Right atrium auricular region (tissue), 2 donors: ENCODE measurements at places on chromosomes 7 and 10. TPM values are rescaled to one million over a fixed set of nuclear protein-coding genes. Genes with fewer than 3 reads are reported as not detected.

DNA sequence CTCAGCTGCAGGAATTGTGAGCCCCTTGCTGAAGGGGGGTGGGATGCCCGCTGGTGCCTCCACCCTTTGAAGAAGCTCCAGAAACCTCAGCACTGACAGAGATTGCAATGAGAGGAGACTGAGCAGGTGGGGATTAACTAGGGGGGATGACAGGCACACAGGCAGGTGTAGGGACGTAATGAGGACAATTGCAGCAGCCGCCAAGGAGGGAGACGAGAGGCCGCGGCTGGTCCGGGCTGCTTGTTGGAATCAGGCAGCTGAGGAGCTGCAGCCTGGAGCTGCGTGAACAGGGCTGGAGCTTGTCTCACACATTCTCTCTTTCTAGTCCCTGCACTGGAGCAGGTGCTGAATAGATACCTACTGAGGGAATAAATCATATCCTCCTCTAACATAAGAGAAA is 122.0 kb upstream of the TCERG1L start:
- no peak for DNase-seq

- no peak for DNase-seq
Measured at GRCh38 chr7:128783143-128783861, 7.7 kb upstream of the OPN1SW start.

DNA sequence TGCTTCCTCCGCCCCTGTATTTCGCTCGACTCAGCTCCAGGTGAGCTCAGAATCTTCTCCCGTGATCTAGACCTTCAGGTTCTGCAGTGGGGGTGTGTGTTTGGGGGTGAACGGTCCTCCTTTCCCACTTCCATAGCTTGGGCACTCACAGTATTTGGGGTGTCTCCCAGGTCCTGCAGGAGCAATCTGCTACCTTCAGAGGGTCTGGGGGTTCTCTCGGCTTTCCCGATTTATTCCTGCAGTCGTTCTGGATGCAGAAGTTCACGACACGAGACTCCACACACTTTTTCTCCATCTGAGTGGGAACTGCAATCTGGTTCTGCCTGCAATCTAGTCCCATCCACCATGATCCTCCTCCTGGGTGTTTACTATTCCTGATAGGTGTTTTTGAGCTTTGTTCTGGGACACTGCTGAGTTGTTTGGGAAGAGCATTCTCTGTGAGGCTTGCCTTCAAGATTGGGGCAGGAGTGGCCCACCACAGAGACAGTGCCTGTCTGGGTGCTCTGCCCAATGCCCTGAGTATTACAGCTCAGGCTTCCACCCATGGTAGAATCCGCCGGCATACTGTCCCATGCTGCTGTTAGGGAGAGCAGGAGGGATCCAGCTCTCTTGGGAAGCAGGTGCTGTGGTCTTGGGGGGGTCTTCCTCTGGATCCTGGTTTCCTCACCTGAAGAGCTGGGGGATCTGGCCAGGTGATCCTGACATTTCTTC is 29.8 kb downstream of the JAKMIP3 start:
- DNase-seq = peak; percentile 36

DNA sequence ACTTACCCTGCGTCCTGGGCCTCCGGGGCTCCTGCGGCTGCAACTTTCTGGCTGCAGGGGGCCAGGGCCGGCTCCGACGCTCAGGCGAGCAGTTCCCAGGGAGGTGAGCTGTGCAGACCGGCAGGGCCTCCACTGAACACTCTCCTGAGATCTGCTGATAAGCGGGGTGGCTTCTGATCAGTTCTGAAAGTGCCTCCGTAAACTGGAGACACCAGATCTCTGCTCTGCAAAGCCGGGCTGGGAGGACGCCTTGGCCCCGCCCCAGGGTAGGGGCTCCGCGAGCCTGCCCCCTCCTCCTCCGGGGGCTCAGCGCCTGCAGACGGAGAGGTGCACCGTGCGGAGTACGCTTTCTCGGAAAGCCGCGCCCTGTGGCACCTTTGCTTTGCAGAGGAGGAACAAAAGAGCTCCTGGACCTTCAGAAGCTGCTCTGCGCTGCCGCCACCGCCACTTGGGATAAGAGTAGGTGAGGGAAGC is 141.3 kb upstream of the VKORC1L1 start:
- no peak for DNase-seq

GRCh38 chr7:65979583-65980477 is 2.2 kb downstream of the GUSB start:
- no peak for DNase-seq

- DNase-seq = no peak
Measured at GRCh38 chr10:52771534-52772445, 794 bp downstream of the MBL2 start.

- DNase-seq = no peak
Measured at GRCh38 chr7:141073173-141073640, 657 bp upstream of the TMEM178B start.

- DNase-seq = no peak
Measured at GRCh38 chr7:96416599-96416998, 94.7 kb upstream of the SLC25A13 start.

DNA sequence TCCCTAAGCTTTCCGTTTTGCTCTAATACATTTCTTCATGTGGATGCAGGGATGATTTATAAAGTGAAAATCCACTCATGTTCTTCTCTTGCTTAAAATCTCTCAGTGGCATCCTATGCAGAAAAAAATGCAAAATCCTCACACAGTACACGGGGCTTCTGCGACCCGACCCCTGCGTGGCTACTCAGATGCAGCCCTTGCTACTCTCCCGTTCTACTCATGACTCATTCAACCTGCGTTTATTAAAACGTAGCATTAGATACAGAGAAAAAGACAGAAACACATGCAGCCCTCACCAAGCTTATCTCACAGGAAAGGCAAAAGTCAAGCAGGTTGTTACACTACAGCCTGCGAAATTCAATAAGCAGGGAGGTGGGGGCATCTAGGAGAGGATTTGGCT is 284.4 kb upstream of the PFKP start:
- DNase-seq = no peak

- no peak for DNase-seq
Measured at GRCh38 chr10:72049969-72050781, 38.2 kb downstream of the SPOCK2 start.

GRCh38 chr10:123622381-123622780 is 43.8 kb upstream of the GPR26 start:
- peak; percentile 5 for DNase-seq

GRCh38 chr10:133009218-133009950 is 67.0 kb upstream of the CFAP46 start:
- peak; percentile 87 for DNase-seq

DNA sequence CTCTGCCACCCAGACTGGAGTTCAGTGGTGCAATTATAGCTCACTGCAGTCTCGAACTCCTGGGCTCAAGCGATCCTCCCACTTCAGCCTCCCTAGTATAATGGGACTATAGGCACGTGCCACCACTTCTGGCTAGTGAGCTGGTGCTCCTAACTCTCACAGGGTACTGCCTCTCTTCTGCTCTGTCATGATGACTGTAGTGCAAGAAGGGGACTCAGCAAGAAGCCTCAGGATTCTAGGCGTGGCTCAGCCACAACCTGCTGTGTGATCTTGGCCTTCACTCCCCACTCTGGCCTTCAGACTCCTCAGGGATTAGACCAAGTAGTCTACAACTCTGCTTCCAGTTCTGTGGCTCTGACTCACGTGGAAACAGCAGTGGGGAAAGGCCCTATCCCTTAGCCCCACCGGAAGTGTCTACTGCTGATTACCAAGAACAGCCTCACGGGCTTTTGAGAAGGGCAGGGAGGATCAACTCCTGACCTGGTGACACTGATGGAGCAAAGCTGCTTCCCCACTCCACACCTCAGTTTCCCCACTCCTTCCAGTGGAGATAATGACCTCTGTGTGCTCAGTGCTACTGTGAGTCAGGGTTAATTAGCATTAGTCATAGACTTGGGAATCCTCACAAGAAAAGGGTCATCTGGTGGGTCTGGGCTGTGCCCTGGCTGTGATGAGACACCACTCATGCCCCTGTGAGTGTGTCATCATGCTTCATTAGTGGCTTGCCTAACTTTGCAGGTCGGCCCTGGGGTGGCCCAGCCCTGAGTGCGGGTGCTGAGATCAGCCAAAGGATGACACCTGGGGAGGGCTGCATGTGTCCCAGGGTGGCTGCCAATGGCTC is 41.1 kb downstream of the ZC3HC1 start:
- peak; percentile 65 for DNase-seq

DNA sequence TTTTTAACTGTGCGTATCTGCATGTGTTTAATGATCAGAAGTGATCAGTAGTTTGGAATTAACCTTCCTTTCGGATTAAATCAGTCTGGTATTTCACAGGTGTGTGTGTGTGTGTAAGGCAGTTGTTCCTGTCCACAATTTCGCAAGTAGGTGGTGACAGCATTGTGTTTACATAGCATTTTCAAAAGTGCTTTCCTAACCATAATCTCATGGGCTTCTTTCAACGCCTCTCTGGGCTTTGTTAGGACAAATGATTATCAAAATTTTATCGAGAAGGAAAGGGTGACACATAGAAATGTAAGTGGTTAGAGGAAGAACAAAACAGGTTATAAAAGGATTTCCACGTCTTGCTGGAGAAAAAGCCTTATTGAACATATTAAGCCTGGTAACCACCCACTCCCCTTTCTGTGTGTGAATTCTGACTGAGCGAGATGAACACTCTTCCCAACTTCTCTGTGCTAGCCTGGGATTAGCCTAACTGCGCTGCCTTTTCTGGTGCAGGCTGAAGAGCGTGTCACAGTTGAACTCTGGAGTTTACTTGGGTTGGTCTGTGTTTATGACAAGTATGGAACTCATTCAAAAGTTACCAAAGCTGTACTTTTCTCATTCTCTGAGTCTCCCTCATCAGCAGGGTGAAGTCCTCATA is 292.3 kb upstream of the PITRM1 start:
- peak; percentile 55 for DNase-seq

DNA sequence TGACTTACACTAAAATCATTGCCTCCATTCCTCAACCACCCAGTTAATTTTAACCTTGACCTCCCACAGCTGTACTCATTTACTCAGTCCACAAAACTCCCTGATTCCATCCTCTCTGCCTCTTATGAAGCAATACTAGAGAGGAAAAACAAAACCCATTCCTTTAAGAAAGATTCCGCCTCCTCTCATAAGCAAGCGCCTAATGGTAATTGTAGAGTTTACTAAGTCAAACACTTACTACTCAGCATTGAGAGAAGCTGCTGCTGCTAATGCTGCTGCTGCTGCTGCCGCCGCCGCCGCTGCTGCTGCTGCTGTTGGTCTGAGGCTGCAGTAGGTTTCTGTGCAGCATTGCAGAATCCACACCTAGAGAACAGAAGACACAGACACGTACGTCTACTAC is 2.1 kb upstream of the ADD3 start:
- DNase-seq = no peak

DNA sequence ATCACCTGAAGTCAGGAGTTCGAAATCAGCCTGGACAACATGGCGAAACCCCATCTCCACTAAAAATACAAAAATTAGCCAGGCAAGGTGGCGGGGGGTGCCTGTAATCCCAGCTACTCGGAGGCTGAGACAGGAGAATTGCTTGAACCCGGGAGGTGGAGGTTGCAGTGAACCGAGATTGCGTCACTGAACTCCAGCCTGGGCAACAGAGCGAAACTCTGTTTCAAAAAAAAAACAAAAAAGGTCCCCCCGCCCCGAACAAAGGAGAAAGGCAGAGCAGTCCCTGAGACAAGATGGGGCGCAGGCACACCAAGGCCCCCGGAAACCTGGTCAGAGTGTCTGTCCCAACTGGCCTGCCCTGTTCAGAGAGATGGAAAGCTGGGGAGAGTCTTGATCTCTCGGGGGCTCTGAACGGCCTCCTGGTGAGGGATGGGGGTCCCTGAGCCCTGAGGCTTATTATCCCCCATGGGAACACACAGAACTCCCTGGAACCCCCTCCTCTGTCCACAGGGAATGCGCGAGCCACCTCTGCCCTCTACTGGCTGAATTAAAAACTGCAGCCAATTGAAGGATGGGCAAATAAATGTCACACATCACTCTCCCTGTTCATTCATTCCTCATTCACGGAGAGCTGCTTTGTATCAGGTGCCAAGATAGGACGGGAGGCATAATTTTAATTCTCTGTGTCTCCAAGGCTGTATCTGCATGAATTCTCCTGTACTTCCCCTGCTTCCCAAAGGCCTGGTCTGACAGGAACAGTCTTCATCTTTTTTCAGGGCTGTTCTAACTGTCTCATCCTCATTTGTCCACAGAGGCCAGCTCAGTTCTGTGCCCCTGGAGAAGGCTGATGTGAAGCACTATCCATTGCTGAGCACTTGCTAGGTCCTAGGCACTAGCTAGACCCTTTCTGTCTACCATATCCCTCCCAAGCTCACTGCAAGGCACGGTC is 28.9 kb downstream of the MAT1A start:
- no peak for DNase-seq

GRCh38 chr10:3623746-3624145 is 161.3 kb downstream of the KLF6 start:
- DNase-seq = no peak

DNA sequence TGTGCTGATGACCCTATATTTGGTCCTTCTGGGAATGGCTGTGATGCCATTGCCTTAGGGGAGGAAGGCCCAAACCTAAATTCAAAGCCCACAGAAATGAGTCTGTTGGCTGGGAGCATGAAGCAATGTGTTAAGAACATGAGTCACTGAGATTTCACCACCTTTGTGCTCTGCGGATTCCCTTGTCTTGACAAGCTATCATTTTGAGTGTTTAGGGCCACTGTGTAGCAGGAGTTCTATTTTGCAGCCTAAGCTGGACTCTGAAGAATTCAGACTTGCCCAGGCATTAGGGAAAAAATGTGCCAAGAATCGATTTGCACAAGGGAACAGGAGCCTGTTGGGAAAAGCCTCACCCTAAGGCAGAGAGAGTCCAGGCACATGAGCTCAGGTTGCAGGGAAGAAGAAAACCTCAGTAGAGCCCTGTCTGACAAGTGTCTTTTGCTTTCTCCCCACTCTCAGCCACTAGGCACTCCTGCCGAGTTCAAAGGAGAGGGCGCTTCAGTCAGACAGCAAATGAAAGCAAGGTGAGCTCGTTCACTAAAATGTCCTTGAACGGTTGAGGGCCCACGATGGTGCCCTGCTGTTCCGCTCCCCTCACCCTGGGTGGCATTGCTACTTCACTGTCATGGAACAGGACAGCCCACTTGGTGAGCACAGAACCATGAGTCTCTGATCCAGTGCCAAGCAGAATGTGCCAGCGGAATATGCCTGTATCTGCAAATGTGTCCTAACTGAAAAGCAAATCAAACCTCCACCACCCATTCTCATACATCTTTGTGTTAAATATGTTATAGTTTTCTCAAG is 93.6 kb downstream of the PRLHR start:
- DNase-seq = no peak

GRCh38 chr7:22989643-22990587 is 24.0 kb downstream of the HYCC1 start:
- DNase-seq = no peak

GRCh38 chr10:11115337-11115736 is 97.7 kb downstream of the CELF2 start:
- no peak for DNase-seq

MMS19 gene
- 51.8 TPM for total RNA-seq

NEURL1 gene
- not detected for total RNA-seq

SFRP5 gene
- 260 TPM for total RNA-seq

LRRC4 gene
- 2.9 TPM for total RNA-seq

ZNF789 gene
- 2.6 TPM for total RNA-seq

PNLIPRP3 gene
- total RNA-seq = not detected

ADIRF gene
- total RNA-seq = 195 TPM

LRRD1 gene
- total RNA-seq = not detected

FAM171A1 gene
- 7.8 TPM for total RNA-seq

ADAM8 gene
- total RNA-seq = 1.5 TPM

NAT16 gene
- not detected for total RNA-seq

LIPK gene
- not detected for total RNA-seq

RBM28 gene
- total RNA-seq = 15.1 TPM
